Cardiac fibroblast (primary cell): ENCODE measurements at places on chromosomes 7 and 10.

DNA sequence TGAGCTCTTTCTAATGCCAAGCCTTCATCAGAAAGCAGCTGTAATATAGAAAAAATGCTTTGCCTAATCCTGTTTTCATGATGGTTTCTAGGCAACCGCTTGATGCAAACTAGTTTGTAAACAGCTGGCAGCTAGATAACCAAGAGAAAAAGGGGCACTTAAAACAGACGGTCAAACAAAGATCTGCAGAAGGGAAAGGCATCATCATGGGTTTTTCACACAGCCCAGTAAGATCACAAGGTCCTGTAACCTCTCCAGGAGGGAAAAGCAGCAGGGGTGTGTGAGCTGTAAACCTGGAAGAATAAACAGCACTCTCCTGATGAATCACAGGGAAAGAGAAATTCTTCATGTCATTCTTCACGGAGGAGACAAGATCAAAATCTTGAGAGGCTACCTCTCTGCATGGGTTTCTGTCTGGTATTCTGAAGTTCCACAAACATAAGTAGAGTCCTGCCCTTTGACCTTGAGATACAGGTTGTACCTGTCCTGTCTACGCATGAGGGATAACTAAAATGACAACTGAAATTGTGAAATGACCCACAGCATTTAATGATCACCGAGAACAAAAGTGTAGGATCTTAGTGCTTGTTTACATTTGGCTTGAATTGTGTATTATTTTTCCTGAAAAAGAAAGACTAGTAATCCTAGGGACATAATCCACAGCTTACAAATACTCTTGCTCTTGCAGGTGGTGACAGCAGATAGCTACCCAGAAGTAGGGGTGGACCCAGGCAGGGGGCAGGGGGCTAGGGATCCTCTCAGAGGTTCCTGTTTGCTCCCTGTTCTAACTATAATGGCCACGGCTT lies 48.0 kb downstream of the CREB3L2 start:
- DNase-seq: peak; percentile 84

- peak; percentile 6 for DNase-seq
Observed at GRCh38 chr7:3393862-3394261, 92.8 kb downstream of the SDK1 start.

- DNase-seq: peak; percentile 71
Observed at GRCh38 chr10:28892818-28893547, 215.7 kb downstream of the BAMBI start.

GRCh38 chr7:23277359-23277989 lies 21.7 kb upstream of the MALSU1 start:
- peak; percentile 84 for DNase-seq

DNA sequence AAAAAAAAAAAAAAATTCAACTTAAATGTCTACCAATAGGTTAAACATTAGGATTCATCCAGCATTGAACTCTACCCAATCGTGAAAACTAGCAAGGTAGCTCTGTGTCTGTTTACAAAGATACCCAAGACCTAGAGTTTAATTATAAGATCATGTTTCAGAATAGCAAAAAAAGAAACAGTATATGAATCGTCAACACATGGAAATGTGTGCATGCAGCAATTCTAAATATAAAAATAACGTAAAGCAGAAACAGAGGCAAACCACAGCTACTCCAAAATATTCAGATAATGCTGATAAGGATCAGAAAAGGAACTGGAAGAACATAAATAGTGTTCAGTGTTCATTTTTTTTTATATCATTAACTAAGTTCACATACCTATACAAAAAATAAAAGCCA lies 68.7 kb downstream of the AFAP1L2 start:
- DNase-seq: no peak

- peak; percentile 82 for DNase-seq
Observed at GRCh38 chr7:26090927-26091519, 61.0 kb upstream of the NFE2L3 start.

GRCh38 chr7:131066635-131067034 lies 261.0 kb upstream of the MKLN1 start:
- DNase-seq: no peak

DNA sequence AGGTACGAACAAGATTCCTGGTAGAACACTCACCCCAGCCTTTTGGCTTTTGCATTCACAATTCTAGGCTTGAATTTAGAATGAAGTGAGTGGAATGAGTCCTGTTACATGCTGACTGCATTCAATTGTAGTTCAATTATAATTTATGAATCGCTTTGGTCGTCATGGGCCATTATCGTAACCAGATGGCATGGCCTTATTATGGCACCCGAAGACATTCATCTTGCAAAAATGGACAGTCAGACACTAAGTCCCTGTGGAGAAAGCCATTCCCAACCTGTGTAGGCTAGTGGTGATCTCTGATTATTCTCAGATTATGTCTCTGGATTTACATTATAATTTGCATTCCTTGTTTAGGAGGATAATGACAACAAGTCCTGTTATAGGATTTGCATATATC lies 292.4 kb upstream of the NPSR1 start:
- DNase-seq: no peak

GRCh38 chr7:129882531-129882930 lies 70.2 kb downstream of the UBE2H start:
- DNase-seq: no peak

DNA sequence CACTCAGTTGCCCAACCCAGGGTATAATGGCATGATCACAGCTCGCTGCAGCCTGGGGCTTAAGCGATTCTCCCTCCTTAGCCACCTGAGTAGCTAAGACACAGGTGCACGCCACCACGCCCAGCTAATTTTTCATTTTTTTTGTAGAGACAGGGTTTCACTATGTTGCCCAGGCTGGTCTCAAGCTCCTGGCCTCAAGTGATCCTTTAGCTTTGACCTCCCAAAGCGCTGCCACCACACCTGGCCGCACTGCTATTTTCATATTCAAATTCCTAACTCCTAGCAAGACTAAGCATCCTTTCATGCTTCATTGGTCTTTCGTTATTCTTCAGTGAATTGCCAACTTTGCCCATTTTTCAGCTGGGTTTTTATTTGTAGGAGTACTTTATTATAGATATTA lies 30.4 kb upstream of the DAGLB start:
- DNase-seq: no peak

GRCh38 chr10:103506061-103506460 lies 12.6 kb downstream of the NEURL1 start:
- DNase-seq: no peak

DNA sequence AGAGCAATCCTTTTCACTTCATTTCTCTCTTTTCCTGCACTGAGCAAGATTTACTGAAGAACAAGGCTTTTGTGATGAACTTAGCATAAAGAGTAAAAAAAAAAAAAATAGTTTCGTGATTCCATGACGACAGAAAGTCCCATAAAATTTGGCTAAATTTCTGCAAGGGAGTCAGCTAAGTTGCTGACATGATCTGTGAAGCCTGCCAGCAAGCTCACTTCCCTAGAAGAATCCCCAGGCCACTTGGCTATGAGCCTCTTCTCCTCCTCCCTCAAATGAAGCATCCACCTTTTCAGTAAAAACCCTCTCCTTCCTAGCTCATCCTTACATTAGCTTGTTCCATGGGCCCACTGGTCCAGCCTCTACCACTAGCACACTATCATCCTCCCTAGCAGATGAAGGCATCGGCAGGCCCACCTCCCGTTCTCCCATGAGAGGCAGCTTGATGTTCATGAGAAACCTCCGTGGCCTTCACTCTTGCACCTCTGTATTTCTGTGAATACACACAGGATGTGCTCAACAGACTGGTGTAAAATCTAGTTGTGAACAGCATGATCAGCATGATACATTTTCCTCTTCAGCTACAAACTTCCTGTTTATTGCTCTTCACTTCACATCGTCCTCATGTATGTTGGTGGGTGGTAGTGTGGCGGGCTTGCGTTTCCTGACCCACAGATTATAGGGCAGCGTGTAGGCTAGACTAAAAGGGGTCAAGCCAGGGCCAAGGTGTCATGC lies 30.9 kb downstream of the GIMAP8 start:
- no peak for DNase-seq

DNA sequence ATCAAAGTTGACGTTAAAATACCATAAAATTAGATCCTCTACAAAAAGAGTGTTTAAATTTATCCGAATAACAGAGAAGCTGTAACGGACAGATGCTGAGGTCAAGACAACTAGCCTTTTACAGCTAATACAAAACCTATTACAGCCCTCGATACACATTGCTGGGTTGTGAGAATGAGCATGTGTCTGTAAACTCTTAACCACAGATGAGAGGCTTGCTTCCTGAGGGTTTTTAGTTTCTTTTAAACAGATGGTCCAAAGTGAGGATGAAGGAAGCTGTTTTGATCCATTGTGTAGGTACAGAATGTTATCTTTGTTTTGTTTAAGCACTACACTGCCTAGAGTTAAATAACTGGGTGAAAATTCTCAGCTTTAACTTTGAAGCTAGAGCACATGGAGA lies 578.2 kb downstream of the PARD3 start:
- DNase-seq: no peak

DNA sequence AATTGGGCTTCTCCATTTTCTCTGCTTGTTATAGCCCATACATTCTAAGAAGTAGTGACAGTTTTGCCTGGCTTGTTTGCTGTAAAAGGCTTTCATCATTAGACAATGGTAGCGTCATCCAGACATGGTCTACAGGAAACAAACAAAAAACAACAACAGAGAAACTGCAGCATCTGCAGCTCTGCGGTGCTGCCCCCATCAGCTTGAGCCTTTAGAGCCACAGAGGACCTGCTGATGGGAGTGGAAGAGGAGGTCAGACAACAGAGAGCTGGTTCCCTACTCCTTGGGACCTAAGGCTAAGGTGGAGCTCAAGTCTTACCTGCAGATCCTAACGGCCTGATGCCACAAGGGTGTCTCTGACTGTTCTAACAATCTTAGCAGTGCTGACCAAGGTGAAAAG lies 3.1 kb downstream of the INA start:
- DNase-seq: no peak

DNA sequence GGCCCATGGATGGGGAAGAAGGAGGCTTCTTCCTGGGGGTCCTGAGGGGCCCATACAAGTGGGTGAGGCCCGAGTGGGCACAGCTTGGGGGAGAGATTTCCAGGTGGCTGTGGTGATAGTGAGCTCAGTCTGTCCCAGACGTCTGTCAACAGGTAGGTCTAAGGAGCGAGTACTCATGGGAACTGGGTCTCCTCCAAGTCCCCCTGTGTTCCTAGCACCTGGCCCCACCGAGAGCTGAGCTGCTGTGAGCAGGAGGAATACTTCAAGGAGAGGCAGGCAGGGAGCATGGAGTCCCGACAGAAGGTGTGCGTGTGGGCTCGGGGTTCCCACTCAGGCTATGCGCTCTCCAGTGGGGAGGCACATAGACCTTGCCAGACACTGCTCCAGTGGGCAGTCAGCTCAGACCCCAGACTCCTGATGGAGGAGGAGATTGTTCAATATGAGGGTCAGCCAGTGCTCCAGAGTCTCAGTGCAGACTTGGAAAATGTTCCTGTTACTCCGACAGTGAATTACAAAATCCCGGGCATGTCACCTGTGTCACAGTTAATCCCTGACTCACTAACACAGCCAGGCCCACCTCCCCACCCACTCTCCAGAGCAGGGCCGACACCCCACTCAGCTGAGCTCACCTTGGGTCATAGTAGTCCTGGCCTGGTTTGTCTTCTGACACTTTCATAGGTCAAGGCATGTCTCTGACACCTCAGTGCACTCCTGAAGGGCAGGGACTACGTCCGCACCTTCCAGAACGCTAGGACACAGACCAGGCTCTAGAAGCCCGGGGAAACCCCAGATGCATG lies 28.2 kb upstream of the C10orf53 start:
- no peak for DNase-seq

DNA sequence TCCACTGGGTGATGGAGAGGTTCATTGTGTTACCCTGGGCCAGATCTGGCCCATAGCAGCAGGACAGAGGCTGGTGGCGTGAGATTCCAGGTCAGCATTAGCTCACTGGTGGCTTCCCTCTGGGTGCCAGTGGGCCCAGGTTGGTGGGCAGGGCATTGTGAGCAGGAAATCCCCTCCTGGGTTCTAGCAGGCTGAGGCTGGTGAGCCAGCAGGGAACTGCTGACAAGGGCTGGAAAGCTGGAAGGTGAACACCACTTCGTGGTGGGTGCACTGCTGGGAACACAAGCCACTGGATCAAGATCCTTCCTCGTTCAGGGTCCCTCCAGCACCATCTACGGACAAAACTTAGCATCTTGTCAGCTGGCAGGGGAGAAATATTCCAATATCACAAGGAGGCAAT lies 259.2 kb upstream of the FZD1 start:
- no peak for DNase-seq

GRCh38 chr10:99888622-99889021 lies 106.2 kb downstream of the ABCC2 start:
- DNase-seq: peak; percentile 66

DNA sequence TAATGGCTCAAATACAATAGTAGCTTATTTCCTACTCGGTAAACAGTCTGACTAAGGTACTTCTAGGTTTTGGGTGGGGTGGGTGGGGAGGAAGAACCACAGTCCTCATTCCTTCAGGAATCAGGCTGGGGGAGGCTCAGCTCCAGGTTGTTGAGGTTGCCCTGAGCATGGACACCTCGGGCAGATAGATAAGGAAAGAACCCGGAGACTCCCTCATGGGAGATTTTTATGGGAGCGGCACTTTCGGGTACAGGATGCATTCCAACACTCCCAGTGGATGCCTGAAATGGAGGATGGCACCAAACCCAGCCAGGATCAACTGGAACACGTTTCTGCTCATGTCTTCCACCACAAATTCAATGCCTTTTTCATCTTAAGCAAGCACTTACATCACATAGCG lies 5.5 kb upstream of the GSDME start:
- DNase-seq: no peak

GRCh38 chr7:48130658-48131108 lies 40.6 kb upstream of the ABCA13 start:
- peak; percentile 20 for DNase-seq

DNA sequence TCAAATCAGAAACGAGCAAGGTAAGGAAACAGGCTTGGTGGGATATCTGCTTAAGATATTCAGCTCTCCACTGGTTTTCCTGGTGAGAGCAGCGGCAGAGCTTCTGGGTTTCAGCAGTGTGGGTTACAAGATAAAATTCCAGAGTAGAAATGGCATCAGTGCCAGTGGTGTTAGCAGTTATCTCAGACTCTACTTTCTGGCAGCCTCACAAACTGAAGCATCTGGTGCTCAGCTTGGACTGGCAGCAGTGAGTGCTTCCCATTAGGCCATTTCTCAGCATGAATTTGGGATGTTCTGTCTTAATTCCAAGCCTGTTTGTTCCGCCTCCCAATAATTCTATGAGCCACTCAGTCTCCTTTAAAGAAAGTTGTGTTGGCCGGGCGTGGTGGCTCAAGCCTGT lies 6.9 kb upstream of the GSTO2 start:
- DNase-seq: no peak

DNA sequence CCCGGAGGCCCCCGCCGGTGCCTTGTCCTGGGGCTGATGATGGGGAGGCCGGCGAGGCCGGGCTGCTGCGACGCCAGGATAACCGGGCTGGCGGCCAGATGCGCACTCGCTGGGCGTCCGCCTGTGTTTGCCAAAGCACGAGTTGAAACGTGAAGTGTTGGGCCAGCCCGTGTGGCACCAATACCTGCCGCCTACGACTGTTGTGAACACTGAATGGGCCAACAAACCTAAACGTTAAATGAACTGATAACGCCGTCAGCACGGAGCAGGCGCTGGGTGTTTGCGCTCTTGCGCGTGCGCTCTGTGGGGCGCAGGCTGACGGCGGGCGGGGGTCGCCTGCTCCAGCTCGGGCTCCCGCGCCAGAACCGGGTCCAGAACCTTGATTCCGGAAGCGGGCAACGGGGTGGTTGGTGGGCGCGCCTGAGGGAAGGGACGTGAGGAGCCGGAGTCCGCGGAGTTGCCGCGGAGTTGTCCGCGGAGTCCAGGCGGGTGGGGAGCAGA lies 658 bp downstream of the CYP2E1 start:
- no peak for DNase-seq

GRCh38 chr7:3892686-3893085 lies 591.6 kb downstream of the SDK1 start:
- no peak for DNase-seq
